NCI-H2081 treated with DMSO at 0.1 percent for 48 hours (cell line): ENCODE measurements at places on chromosomes 1 and 21.

GRCh38 chr1:225977937-225978748, 21.0 kb downstream of the SDE2 start:
- no peak for DNase-seq

GRCh38 chr1:10211805-10212410, 1.5 kb downstream of the KIF1B start:
- no peak for DNase-seq

DNA sequence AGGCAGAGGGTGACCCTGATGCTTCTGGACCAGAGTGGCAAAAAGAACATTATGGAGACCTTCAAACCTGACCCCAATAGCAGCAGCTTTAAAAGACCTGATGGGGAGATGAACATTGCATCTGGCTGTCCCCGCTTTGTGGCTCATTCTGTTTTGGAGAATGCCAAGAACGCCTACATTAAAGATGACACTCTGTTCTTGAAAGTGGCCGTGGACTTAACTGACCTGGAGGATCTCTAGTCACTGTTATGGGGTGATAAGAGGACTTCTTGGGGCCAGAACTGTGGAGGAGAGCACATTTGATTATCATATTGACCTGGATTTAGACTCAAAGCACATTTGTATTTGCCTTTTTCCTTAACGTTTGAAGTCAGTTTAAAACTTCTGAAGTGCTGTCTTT, 45.8 kb downstream of the TRAF5 start:
- no peak for DNase-seq

DNA sequence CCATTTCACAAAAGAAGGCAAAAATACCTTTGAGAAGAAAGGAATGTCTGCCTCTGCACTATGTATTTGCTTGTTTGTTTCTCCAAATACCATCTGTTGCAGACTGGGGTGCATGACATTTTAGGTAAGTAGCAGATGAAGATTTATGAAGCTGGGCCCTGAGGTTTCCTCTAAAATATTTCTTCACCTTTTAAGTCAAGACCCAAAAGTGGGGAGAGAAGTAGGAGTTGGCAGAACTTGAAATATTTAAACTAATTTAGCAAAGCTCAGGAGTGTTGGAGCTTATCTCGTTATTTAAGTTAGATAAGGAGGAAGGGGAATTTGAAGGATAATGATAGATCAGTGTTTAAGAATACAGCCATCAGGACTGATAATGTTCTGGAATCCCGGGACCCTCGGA, 152.9 kb downstream of the DHRS3 start:
- no peak for DNase-seq

DNA sequence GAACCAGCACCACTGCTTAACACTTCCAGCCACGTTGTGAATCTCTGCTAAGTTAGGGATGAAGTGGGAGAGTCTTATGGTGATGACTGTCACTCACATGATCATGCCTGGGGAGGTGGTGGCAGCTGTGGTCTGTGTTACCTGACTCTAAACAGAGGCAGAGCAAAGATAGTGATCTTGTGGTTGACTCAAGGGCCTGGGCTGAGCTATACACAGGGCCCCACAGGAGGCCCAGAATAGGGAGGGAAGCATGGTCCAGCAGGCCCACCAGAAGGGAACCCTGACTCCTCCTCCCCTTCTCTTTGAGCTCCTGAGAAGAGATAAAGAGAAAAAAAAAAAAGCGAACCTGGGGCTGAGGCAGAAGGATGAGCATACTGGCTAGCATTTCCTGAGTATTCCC, 55.0 kb downstream of the PLXNA2 start:
- no peak for DNase-seq

- DNase-seq, result no peak
Measured at GRCh38 chr1:205504311-205505075, at the start of gene CDK18. Gene CDK18 (plus strand): TSS chr1:205504669. CDS start chr1:205523168, 18,499 bp downstream.

DNA sequence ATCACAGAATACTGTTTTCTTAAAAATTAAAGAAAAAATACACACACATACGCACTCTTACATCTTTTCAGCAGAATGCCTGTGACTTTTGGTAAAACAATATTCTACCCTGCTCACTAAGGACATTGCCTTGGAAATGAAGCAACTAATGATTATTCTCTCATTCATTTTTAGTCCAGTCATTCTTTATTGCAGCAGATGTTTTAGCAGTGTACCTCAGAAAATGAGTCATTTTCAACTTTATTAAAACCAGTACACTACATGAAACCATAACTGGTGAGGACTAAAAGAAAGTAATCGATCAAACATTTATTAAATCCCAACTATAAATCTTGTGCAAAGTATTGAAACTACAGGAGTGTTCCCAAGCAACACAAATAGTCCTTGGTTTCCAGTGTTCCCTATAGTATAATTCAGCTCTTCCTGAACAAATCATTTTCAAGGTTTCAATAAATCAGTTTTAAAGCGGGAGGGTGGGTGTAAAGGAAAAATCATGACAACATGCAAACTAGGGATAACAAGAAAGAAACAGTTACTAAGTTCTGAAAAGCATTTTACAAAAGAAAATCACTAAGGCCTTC, 114.2 kb downstream of the ADGRL4 start:
- DNase-seq, result no peak

- no peak for DNase-seq
Measured at GRCh38 chr1:159088050-159088449, 11.5 kb upstream of the AIM2 start.

DNA sequence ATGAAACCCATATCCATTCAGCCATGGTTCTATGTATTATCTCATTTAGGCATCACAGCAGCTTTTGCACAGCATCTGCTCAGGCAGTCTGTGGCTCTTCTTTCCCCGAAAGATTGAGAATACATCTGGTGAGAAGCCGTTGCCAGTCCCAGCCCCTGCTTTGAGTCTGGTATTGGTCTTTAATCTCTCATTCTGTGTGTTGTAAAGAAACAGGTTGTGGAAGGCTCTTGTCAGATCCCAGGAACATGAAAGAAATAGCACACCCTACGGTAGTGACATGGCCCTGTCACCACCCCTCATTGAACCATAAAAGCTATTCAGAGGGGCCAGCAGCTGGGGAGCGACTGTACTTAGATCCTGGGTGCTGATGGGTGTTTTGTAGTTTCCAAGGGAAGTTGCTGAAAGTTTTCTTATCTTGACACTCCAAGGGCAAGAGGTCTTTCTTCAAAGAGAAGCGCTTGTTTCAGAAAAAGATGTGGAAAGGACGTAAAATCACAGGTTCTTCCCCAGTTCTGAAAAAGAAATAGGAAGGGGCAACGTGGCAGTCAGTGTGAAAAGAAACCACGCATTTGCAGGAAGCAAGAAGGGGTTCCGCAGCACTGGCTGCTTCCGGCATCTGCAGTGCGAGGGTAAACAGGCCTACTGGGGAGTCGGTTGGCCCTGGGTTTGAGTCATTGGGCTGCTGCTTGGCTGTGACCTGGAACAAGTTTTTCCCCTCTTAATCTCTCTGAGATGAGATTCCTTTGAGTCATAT, 145.0 kb downstream of the DHRS3 start:
- no peak for DNase-seq

GRCh38 chr1:103336408-103336807, 189.1 kb upstream of the RNPC3 start:
- no peak for DNase-seq

- no peak for DNase-seq
Measured at GRCh38 chr1:27136998-27137542, 17.9 kb downstream of the SLC9A1 start.

DNA sequence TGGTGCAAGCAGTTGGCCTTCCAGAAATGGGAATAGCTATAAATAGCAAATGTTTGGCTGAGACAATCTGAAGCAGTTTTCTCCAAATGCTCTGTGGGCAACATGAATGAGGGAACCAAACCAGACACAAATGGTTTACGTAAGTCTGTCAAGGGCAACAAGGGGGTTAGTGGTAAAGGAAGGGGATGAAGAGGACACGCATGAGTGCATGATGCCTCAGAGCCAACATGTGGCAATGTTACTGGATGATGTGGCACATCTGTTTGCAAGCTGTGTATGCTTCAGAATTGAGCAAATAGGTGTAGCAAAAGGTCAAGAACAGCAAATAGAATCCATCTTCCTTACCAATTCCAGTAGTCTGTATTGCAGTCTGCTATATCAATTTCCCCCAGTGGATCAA, 76.3 kb upstream of the LMO4 start:
- DNase-seq, result no peak

DNA sequence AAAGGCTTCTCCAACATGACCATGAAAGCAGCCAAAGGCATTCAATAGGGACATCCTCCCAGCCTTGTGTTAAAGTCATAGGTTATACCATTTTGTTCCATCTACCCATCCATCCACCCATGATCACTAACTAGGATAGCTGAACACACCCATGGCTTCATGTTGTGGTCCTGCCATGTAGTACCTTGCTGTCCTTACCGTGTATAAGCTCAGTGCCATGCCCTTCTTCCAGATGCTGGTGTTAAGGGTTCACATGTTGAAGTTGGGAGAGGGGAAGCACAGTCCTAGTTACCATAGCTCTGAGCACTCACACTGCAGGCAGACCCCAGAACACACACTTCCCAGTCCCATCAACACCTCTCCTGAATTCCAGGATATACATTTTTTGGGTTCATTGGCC, 51.5 kb downstream of the ATP5PO start:
- DNase-seq, result no peak

- no peak for DNase-seq
Measured at GRCh38 chr1:225942574-225942973, 1.6 kb upstream of the LEFTY2 start.

DNA sequence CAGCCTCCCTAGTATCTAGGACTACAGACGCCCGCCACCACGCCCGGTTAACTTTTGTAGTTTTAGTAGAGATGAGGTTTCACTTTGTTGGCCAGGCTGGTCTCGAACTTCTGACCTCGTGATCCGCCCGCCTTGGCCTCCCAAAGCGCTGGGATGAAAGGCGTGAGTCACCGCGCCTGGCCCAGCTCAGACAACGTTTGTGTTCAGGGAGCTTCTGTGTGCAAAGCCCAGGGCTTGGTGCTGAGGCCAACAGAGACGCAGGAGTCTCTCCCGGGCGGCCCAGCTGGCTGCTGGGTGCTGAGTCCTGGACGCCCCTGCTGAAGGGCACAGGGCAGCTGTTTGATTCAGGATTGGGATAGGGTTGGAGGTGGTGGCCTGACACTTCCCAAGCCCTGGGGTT, 3.0 kb downstream of the PRKCZ start:
- DNase-seq, result no peak

DNA sequence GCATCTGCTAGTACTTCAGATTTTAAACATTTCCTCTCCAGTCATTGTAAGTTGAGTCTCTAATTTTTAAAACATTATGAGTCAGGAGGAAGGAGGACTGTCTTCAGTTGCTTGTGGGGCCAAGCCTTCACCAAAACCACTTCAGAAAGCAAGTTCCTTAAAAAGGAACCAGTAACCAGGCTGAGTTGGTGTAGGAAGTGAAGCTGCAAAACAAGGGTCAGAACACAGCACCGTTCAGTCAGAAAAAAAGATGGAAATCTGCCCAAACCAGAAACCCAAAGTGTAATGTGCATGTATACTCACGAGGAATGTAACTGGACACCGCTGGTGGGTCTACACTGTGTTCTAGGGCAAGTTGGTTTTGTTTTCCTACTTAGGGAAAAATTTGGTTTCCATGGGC, 402.1 kb downstream of the SETD4 start:
- no peak for DNase-seq

DNA sequence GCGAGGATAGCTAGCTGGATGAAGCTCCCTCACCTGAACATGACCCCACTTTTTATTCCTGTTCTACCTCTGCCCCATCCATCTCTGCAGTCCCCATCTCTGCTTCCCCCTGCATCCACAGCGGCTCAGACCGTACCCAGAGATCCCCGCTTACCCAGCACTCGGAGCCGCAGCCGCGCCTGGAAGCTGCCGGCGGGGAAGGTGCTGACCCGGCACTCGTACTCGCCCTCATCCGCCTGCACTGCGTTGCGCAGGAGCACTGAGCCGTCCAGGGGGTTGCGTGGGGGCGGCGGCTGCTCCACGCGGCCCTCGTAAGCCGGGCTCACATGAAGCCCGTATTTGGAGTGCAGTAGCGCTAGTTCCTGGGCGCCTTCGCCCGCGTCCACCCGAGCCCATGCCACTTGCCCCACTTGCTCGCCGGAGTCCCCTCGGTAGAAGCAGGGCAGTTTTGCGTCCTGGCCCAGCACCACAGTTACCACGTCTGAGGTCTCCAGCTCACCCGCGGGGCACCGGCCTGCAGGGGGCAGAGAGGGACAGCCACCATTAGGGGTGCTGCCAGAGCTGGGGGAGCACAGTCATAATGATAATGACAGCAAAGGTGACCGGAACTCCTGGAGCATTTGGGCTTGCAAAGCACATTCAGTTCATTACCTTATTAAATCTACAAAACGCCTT, 9.8 kb downstream of the NECTIN4 start:
- no peak for DNase-seq

DNA sequence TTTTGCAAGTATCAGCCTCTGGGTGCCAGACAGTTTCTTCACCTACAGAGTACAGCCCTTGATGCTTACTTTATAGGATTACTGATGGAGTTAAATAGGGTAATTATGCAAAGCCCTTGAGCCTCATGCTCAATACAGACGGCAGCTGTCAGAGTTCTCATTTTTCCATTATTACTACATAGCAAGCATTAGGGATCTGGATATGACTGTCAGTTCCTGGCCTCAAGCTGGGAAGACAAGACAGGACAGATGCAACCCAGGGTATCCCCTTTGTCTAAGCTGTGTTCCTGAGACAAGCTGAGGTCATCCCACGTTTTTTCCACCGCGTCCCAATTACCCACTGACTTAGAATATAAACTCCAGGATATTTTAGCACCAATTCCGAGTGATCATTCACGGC, 94.4 kb downstream of the SLC35F3 start:
- no peak for DNase-seq

DNA sequence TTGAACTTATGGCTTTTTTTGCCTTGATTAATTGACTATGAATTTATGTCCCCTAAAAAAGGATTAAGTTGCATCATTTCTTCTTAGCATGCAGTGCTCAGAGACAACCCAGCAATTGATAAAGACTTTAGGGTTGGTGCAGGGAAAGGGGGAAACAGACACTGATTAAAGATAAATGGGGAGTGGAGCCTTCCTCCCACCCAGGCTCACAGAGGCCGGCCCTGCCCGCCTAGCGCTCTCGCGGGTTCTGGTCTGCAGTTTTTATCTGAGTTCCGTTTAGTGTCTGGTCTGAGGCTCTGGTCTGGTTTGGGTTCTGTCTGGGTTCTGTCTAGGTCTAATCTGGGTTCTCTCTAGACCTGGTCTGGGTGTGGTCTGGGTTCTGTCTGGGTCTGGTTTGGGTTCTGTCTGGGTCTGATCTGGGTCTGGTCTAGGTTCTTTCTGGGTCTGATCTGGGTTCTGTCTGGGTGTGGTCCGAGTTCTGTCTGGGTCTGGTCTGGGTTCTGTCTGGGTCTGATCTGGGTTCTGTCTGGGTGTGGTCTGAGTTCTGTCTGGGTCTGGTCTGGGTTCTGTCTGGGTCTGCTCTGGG, 48.1 kb downstream of the ABCG1 start:
- DNase-seq, result no peak

GRCh38 chr1:229251185-229251584, 19.7 kb upstream of the RAB4A start:
- no peak for DNase-seq

- DNase-seq, result no peak
Measured at GRCh38 chr1:204619721-204620120, 65.8 kb downstream of the LRRN2 start.

DNA sequence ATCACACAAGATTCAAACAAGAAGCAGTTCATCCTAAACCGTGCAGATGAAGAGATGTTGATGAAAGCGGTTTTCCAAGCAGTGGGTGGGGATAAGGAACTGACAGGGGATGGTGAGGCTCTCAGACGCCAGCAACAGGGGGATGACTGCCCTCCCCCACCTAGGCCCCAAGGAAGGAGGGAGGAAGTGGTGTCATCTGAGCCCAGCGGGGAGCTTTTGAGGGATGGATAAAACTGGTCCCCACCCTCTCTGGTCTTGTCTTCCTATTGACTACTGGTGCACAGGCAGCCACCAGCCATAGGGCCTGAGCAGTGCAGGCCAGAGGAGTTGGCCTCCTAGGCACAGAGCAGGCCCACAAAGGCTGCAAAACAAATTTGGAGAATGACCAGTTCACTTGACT, 175.5 kb downstream of the HUNK start:
- no peak for DNase-seq
